T-helper 2 cell (primary cell): ENCODE measurements at places on chromosomes 2 and 18.

- DNase-seq = no peak
Measured at GRCh38 chr2:28951910-28952835, 28.9 kb upstream of the TOGARAM2 start.

DNA sequence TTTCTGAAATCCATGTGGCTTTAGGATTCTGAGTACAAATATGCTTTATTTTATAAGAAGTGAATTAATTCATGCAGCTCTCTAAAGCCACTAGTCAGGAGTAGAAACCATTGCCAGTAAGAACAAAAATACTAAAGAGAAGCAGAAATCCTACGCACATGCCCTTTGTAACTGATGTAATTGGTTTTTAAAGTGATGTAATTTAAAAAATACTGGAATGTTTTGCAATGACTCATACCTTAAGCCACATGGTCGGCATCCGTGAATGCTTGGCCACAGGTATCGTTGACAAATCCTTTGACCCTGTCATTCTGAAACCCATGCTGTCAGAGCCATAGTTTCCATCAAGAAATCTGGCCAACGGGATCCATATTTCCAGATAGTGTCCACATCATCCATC, 213.3 kb downstream of the ACKR3 start:
- DNase-seq = no peak

GRCh38 chr2:29663268-29663667, 258.1 kb downstream of the ALK start:
- no peak for DNase-seq

DNA sequence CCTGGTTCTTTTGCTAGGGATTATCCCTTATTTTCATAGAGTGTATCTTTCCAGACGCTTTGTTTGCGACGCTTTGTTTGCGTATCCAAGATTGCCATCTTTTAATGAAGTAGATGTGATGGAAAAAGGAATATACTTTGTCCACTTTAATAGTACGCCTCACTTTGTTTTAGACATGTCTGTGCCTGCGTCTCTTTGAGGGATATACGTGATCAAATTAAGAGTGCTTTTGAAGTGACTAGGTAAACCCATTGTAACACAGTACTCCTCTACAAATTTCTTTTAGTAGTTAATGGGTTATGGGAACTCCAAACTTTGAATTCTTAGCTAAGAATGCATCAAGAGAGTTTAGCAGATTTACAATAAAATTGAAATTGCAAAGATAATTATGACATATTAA, 27.9 kb downstream of the ACSL3 start:
- no peak for DNase-seq

DNA sequence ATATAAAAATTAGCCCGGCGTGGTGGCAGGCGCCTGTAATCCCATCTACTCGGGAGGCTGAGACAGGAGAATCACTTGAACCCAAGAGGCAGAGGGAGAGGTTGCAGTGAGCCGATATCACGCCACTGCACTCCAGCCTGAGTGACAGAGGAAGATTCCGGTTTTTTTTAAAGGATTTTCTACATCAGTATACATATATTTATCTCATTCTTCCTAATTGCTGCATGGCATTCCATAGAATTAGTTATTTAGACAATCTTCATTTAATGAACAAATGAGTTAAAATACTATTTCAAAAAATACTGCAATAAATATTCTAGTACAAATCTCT, 2.0 kb downstream of the GTF3C2 start:
- DNase-seq = no peak

- DNase-seq = no peak
Measured at GRCh38 chr18:48742706-48743475, 204.1 kb downstream of the CTIF start.

DNA sequence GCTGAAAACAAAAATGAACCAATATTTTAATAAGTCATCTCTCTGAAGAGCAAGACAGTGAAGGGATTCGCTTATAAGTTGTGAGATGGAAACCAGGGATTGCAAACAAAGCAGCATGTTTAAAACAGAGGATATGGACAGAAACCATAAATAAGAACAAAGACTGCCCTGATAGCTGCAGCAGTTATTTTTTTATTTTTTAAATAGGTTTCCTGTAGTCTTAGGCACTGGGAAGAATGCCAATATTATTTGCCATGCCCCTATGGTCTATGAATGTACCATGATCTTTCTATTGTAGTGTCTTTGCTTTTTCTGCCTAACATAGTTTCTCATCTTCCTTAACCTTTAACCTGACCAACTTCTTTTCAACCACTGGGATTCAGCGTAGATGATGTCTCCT, 1334.0 kb upstream of the NRXN1 start:
- no peak for DNase-seq

DNA sequence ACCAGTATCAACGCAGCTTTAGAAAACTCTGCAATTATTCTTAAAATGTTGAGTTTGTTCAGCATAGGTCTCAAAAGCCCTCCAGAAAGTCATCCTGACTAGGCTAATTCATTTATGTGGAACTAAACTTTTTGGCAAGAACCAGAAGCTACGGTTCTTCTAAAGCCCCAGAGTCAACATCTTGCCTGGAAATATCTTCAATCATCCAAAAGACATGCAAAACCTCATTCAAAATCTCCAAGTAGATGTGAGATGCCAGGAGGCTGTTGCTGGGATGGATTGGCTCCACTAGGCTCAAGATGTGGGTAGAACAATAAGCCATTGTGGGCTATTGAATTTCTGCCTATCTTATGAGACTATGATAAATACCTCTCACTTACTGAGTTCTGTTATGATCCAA, 2.1 kb upstream of the SCG2 start:
- DNase-seq = no peak

DNA sequence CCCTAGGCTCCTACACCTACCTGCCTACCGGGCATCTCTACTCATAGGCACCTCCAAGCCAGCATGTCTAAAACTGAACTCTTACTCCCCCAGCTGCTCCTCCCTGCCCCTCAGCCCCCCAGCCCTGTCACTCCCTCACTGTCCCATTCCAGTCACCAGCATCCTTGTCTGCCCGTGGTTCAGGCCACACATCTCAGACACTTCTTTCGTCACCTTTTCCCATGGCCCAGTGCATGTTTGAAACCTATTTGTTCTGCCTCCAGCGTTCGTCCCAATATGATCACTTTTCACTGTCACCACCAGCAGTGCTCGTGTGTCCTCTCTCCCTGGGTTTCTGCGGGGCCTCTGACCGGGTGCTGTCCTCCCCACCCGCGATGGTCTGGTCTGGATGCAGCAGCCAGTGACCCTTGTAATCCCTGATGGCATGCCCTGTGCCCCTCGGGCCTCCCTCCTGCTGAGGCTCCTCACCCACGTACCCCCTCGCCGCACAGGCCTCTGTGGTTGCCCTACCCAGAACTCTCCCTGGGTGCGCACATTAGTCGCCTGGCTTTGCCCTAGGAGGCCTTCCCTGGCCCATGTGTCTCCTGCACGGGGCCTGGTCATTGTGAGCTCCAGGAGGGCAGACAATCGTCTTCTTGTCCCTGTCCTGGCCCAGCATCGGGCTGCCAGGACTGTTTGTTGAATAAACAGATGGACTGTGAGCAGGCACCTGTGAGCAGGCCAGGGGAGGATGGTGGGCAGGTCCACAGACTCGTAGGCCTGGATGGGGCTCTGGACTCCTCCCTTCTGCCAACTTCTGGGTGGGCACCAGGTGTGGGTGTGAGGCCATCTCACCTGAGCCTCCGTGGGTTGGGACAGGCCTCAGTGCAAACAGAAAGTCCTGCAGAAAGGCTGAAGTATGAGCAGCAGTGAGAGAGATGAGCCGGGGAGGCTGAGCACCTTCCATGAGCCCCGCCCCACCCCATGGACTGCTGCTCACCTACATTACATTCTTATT, 15.5 kb downstream of the LDLRAD4 start:
- no peak for DNase-seq

GRCh38 chr2:151809073-151809383, 19.2 kb downstream of the ARL5A start:
- no peak for DNase-seq

GRCh38 chr2:170815746-170816503, 762 bp upstream of the GAD1 start:
- peak; percentile 74 for DNase-seq
